NCI-H446 (cell line): ENCODE measurements at places on chromosomes 6 and 20.

GRCh38 chr20:34181484-34181883 lies 59.7 kb upstream of the ASIP start:
- DNase-seq: no peak

DNA sequence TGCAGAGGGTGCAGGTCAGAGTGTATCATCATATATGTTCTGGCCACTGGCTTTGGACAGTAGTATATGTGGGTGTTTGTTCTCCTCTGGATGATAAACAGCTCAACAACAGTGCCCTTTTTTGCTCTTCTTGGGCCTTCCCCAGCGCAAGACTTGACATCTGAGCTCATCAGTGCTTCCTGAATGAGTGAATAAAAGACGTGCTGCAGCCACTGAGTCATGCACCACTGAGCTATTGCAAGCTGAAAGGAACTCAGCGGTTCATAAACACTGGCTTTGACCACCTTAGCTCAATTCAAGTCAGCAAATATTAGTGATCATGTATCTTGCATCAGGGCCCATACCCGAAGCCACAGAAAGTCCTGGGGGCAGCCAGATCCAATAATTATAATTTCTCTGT lies 105.3 kb upstream of the KCNG1 start:
- no peak for DNase-seq

GRCh38 chr6:91669871-91670268 lies 1083.0 kb upstream of the MAP3K7 start:
- DNase-seq: no peak

DNA sequence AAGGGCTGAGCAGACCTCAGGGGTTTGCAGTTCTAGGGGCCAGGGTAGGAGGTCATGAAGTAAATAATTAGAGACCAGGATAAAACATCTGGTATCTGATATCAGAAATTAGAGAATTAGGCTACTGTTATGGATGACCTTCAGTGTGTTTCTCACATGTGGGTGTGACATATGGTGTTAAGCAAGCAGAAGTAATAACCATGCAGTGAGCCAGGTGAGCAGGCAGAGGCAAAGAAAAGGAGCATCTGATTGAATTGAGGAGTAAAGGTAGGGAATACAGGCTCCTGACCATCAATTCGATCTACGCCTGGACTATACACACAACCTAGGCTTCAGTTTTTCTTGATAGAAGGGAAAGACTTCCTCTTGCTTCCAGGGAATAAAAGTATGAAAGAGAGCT lies 34.7 kb upstream of the MAP3K7 start:
- no peak for DNase-seq

GRCh38 chr20:51211191-51211590 lies 188.3 kb upstream of the KCNG1 start:
- DNase-seq: no peak

- no peak for DNase-seq
Observed at GRCh38 chr6:1317302-1317815, 5.5 kb downstream of the FOXQ1 start.

- DNase-seq: no peak
Observed at GRCh38 chr6:88493717-88494116, 327.6 kb upstream of the CNR1 start.

- DNase-seq: no peak
Observed at GRCh38 chr6:68273297-68273696, 361.8 kb upstream of the ADGRB3 start.

GRCh38 chr6:108442770-108443520 lies 117.8 kb upstream of the FOXO3 start:
- no peak for DNase-seq

GRCh38 chr20:49614338-49615050 lies 46.6 kb upstream of the PTGIS start:
- no peak for DNase-seq

DNA sequence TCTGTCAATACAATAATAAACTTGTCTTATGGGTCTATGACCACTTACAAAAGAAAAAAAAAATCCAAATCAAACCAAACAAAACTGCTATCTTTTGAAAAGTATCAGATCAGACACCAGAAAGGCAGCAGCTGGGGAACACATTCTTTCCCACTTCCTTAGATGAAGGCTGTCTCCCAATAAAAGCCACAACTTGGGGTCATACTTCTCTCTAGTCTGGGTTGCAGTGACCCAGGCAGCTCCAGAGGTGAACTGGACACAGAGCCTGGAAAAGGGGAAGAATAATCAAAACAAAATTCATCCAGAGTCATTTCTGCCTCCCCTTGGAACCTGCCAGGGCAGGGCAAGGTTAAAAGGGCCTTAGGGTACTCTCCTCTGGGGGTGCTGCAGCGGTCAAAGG lies 19.1 kb downstream of the ATXN1 start:
- DNase-seq: no peak

GRCh38 chr6:113809826-113810225 lies 47.3 kb upstream of the MARCKS start:
- no peak for DNase-seq

DNA sequence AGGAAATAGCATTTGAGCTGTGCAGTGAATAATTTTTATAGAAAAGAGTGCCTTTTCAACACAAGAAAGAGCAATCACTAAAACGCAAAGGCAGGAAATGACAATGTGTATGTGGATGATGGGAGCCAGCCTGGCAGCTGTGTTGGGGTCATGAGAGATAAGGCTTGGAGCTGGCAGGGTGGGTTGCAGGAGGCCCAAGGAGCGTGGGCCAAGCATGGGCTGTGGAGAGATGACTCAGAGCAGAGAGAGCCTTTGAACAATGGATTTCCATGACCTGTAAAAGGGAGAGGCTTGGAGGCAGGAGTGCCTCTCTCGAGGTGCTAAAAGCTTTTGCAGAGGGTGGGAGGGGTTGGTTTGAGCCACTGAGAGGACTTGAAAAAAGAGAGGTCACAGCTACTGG lies 6.6 kb upstream of the TBC1D7 start:
- no peak for DNase-seq

DNA sequence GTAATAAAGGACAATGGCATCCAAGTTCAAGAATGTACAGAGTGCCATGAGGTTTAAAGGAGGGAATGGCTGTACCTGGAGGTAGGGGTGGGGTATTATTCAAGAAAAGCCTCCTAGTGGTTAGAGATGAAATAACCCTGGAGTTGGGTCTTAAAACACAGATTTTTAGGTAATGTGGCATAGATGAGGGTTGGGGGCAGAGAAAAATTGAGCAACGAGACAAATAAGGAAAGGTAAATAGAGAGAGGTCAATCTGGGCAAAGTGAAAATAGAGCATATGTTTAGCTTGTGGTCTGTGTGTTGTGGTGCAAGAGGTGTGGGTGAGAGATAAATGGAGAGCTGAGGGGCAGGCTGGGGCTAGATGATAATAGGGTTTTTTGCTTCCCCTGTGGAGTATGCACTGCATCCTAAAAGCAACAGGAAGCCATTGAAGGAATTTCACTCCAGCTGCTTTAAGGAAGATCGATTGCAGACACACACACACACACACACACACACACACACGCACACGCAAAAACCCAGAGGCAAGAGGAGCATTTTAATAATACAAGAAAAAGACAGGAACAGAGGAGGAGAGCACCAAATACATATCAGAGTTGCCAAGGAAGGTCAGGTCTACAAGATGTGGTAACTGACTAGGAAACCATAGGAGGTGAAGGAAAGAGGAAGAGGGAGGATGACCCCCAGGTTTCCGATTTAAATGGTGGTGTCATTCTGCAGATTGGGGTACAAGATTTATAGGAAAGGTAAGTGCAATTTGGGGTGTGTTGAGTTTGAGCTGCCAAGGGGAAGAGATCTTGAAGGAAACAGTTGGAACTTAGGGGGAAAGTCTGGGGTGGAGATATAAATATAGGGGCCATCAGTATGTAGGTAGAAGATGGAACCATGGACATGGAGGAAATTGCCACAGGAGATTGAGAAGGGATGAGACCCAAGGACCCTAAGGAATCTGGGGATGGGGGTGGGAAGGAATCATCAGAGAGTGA lies 31.3 kb upstream of the ADGRF1 start:
- DNase-seq: no peak

GRCh38 chr6:157464653-157465535 lies 83.9 kb downstream of the ZDHHC14 start:
- no peak for DNase-seq

DNA sequence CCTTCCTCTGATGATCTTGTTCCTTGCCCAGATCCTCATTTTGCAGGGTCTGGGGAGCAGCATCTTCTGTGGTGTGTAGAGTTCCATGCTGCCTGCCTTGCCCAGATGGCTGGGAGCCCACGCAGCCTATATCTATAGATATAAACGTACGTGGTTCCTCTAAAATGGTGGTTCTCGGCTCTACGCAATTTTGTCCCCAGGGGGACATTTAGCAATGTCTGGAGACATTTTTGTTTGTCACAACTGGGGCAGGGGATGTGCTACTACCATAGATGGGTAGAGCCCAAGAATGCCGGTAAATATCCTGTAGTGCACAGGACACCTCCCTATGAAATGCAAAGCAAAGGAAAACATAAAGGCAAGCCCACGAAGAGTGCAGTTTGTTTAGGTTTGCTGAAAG lies 98.4 kb upstream of the SPACA1 start:
- no peak for DNase-seq

DNA sequence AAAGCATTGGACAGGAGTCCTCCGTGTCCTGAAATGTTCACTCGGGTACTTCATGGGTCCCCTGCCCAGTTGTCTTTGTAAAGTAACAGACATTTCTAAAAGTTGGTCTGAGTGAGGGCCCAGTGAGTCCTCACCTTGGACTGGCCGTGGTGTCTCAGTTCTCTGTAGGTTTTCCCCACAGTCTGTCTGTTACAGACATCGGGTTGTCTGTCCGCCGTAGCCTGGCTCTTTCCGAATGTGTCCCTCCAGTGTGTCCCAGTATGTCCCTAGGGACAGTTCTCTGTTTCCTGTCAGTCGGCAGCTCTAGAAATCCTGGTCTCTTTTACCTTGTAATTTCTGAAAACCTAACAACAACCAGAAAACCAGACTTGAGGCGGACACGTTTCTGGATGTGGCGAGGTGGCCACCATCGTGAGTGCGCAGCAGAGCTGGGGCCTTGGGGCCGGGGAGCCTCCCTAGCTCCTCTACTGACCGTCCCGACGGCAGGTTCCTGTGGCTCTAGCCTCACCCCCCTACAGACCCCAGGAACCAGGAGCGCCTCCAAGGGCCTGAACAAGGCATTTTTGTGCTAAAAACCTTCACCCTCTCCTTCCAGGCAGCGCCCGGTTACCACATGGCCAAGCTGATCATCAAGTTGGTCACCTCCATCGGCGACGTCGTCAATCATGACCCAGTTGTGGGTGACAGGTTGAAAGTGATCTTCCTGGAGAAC lies 42.2 kb downstream of the PYGB start:
- DNase-seq: no peak

GRCh38 chr6:151103266-151103665 lies 136.5 kb upstream of the AKAP12 start:
- no peak for DNase-seq

DNA sequence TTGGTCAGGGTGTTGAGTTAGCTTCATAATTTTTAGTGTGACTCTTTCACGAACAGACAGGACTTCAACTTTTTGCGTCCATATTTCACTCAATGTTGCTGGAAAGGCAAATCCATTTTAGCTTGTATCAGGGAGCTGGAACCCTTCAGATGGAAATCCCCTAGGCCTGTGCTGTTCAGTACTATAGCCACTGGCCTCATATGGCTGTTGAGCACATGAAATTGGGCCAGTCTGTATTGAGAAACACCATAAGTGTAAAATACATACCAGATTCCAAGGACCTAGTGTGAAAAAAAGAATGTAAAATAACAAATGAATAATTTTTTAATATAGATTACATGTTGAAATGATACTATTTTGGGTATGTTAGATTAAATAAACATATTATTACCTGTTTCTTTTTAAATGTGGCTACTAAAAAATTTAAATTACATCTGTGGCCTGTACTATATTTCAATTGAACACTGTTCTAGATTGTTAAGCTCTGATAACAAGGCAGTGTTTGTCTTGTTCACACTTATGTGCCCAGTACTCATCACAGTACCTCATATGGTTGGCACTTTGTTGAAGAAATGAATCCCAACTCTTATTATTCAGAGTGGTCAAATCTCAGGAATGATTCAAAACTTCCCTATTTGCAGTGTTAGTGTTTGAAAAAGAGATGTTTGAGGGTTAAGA lies 34.3 kb downstream of the CTNNBL1 start:
- no peak for DNase-seq

- no peak for DNase-seq
Observed at GRCh38 chr6:111871725-111872400, 1.4 kb downstream of the FYN start.

- no peak for DNase-seq
Observed at GRCh38 chr20:46027245-46027853, 1.7 kb upstream of the SLC12A5 start.

DNA sequence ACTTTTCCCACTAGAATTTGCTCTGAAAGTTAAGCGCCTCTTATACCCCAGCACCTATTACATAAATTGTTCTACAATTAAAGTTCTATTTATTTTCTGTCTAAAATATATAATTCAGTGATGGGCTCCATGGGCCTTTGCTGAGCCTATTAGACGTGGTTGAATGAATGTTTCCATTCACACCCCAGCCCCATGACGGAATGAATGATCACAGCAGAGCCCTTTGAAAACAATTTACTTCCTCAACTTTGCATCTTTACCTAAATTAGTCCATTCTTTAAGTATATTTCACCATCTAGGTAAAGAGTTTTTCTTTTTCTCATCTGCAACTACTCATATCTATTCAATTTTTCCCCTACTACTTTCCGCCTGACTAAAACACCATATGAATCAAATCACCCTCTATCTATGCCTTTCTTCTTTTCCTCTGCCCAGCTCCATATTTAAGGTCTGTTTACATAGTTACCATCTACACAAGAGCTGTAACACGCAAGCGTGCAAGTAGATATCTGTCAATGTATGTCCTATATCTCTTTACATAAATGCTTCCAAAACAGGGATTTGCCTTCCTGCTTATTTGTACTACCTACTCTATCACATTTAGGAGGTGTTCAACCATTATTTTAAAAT lies 69.7 kb downstream of the ECT2L start:
- no peak for DNase-seq

DNA sequence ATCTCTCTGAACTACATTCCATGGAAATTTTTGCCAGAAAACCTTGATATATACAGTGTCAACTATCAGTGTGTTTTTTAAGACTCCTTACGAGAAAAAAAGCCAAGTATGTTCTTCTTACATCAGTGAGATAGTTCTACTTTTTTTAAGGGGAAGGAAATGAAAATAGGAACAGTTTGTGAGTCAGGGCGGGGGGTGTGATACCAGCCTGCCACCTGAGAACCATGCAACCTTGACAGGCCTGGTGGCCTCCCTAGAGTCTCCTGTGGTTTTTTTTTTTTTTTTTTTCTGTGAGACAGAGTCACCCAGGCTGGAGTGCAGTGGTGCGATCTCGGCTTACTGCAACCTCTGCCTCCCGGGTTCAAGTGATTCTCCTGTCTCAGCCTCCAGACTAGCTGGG lies 96.3 kb upstream of the GCM1 start:
- DNase-seq: no peak
